ENCODE measurements at places on chromosomes 11 and 22.
A peak's percentile ranks its signal among the peaks of the same experiment; 100 is the strongest.

DNA sequence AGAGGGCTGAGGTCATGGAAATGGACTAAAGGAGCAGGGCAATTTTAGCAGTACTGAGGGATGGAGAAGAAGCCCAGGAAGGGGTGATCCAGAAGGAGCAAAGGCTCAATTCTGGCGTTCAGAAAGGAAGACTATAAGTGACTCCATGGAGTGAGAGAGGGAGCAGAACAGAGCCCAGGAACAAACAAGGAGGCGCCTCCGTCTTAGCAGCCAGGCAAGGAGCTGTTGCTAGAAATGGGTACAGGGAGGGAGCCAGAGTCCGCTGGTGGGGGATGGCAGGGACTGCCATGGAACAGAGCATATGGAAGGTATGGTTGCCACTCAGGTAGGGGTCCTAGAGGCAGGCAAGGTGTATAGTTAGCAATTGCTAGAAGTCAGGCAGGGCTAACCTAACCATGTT is 20.5 kb upstream of the STK33 start:
- DNase-seq: no peak

DNA sequence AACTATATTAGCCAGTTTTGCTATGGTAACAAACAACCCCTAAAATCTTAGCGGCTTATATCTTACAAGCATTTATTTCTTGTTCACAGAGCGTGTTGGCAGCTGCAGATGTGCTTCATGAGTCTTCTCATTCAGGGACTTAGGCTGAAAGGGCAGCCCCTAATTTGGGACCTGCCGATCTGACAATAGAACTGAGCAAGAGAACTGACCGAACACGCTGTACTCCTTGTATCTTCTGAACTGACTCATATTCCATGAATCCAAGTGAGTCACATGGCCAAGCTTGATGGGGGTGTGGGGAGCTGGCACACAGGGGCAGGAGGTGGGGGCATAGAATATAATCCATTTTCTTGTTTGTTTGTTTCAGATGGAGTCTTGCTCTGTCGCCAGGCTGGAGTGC is 481.7 kb upstream of the CADM1 start:
- no peak for DNase-seq

- DNase-seq: no peak
These were observed 34.2 kb upstream of the NRIP3 start for GRCh38 chr11:9037963-9038362.

GRCh38 chr11:9180784-9181183 is 84.4 kb downstream of the DENND5A start:
- DNase-seq: no peak

GRCh38 chr11:47950396-47950795 is 30.0 kb upstream of the PTPRJ start:
- DNase-seq: no peak

- no peak for DNase-seq
These were observed 313.5 kb upstream of the CHORDC1 start for GRCh38 chr11:90536301-90536700.

- no peak for DNase-seq
These were observed 3.7 kb upstream of the TMEM109 start for GRCh38 chr11:60910281-60910687.

DNA sequence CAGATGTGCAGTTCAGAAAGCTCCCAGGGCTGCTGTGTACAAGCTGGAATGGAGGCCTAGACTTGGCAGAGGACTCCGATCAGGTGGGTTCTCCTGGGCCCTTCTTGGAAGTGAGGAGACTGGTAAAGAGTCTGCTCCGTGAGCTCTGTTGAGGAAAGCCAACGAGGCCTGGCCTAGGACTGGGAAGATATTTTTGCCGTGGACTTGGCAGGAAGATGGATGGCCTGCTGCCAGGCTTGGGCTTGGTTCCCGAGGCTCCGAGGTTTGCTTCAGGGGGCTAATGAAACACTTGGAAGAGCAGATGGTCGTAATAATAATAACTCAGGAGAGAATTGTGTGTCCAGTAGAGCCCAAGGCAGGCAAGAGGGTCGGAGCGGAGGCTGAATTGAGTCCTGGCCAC is 3.9 kb downstream of the GALR3 start:
- DNase-seq: no peak

GRCh38 chr22:27213766-27214581 is 556.6 kb downstream of the MIAT start:
- peak; percentile 72 for DNase-seq

Data from skeletal muscle cell (primary cell).